ENCODE measurements at places on chromosomes 5 and 9. TPM values are rescaled to one million over a fixed set of nuclear protein-coding genes. Genes with fewer than 3 reads are reported as not detected.

- no peak for DNase-seq
Observed at GRCh38 chr5:84603568-84604185, 219.0 kb upstream of the EDIL3 start.

GRCh38 chr9:3507395-3508077 lies 18.3 kb downstream of the RFX3 start:
- DNase-seq, result no peak

DNA sequence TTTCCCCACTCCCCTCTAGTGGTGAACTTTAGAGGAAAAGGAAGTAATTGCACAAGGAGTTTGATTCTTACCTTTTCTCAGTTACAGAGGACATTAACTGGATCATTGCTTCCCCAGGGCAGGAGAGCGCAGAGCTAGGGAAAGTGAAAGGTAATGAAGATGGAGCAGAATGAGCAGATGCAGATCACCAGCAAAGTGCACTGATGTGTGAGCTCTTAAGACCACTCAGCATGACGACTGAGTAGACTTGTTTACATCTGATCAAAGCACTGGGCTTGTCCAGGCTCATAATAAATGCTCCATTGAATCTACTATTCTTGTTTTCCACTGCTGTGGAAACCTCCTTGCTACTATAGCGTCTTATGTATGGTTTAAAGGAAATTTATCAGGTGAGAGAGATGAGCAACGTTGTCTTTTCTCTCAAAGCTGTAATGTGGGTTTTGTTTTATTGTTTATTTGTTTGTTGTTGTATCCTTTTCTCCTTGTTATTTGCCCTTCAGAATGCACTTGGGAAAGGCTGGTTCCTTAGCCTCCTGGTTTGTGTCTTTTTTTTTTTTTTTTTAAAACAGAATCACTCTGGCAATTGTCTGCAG lies 25.3 kb downstream of the SLC22A5 start:
- DNase-seq, result no peak

Gene BHMT2
- not detected for total RNA-seq

DNA sequence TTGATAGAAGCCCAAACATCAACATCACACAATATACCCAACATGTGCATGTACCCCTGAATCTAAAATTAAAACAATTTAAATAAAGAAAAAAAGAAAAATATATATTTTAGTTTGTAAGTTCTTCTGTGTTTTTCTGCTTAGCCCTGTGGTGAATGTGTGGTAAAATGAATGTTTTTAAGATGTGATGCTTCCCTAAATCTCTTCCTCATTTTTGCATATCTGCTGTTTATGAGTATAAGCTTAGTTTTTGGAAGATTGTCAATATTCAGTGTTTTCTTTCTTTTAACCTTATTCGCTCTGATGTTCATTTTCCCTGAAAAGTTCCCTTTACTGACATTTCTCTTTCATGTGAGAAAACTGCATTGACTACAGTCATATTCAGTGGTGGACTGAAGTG lies 44.4 kb upstream of the DAB2 start:
- no peak for DNase-seq

Gene ARHGEF37
- total RNA-seq, result 4.5 TPM

- DNase-seq, result no peak
Observed at GRCh38 chr5:540906-541538, 16.8 kb upstream of the SLC9A3 start.

- peak; percentile 58 for DNase-seq
Observed at GRCh38 chr9:95316794-95317118, 753 bp downstream of the FANCC start.

All from endothelial cell (in vitro differentiated cells).